Activated CD8-positive, alpha-beta memory T cell treated with anti-CD3 and anti-CD28 coated beads for 4 hours (primary cell): ENCODE measurements at places on chromosomes 16 and 17.

DNA sequence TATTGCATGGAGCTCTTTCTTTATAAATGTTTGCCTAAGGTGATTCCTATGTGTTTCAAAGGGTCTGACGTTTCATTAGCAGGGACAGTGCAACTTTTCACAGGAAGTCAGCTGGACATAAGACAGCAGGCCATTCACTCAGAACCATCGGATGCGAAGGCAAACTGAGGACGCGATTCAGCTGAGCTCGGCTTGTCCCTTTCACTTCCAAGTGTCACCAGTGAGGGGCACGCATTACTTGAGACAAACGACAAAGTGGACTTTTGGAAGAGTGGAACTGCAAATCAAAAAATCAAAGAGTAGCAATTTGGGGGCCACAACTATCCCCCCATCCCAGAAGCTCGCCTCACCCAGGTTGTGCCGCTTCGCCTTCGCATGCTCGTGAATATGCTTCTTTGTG is 14.6 kb downstream of the USP22 start:
- DNase-seq = no peak

- no peak for DNase-seq
Observed at GRCh38 chr16:57385083-57385482, 12.8 kb downstream of the CX3CL1 start.

GRCh38 chr16:71709229-71709781 is 15.2 kb downstream of the PHLPP2 start:
- DNase-seq = no peak

DNA sequence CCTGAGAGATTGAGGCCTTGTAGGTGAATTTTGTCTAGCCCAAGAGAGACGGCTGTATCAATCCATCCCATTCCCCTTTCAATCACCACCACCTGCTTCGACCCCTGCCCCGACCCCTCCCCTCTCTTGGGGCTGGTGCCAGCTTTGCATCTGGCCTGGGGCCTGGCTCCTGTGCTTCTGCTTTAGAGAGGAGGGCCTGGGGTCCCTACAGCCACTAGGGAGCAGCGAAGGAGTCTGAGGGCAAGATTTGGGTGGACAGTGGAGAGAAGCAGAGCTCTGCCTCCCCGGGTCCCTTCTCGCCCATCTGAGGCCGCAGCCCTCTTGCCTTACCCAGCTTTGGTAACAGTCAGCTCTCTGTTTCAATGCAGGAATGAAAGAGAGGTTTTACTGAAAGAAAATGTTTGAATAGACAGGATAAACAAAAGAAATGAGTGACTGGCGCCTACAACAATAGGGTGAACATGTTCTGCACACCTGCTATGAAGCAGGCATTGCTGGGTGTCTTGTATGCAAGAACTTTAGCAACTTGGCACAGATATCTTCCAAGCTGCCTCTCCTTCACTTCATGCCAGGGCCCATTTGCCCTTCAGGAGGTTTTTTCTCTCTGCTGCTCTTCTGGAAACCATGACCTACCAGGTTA is 57.4 kb downstream of the SLC47A1 start:
- DNase-seq = no peak

DNA sequence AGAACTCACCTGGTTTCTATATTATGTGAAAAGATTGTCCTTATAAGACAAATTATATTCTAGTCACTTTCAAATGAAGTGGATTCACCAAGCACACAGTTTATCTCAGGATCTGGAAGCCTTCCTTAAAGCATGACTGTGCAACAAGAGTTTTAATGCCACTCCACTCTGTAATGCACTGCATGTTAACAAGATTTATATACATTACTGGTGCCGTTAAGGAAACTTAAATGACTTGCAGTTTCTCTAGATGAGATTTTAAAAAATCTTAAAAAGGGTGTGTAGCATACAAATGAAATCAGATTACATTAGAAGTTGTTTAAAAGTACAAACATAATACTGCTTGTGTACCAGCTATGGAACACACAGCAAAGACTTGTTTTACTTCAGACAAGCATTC is 150.8 kb downstream of the SNX11 start:
- DNase-seq = no peak

GRCh38 chr16:88331989-88332920 is 50.5 kb upstream of the ZNF469 start:
- DNase-seq = no peak

DNA sequence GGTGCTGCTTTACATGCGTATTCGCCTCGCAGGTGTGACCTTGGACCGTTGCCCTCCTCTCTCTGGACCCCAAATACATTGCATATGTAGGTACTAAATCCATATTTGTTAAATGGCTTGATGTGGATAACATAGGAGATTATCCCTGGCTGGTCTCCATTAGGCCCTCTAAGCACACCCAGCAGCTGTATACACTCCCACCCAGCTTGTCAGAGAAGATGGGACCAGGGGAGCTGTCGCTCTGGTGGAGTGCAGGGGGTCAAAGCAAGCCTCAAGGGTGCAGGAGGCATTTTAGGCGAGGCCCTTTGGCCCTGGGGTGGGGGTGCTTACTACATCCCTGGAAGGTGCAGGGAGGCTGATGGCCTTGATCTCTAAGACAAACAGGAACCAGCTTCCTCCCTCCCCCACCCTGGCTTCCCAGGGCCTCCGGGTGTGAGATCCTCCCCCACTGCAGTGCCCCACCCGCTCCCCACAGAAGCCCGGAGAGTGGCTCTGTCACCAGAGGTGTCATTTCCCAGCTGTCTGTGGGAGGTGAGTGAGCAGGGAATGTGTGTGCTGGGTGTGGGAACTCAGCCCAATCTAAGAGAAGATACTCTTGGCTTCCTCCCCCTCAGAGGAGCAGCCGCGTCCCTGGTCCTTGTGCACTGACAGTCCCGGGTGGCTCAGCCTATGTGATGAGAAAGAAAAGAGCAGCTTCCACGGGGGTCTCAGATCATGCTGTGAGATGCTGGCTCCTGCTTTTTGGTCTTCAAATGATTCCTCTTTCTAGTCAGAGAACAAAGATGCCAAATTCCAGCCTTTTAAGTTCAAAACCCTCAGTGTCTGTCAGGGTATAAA is 1.4 kb upstream of the VAMP2 start:
- DNase-seq = peak; percentile 42
